ENCODE measurements at places on chromosomes 7 and 10.

- DNase-seq = no peak
These were observed 507.2 kb upstream of the IGFBP3 start for GRCh38 chr7:46428295-46428694.

DNA sequence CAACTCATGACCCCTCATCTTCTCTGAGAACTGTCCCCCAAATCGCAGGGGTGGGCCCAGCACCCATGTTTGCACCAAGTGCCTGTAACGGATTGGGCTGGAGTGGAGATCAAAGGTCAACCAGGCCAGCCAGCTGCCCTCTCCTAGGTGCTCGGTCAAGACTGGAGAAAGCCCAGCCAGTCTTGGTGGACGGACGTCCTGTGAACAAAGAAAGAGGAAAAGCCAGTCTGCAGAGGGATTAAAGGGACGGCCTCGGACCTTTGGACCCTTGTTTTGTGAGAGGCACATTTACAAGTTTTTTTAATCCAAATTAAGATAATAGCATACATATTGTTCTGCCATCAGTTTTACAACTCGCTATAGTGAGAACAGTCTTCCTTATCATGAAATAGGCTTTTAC is 31.7 kb upstream of the GALNTL5 start:
- no peak for DNase-seq

DNA sequence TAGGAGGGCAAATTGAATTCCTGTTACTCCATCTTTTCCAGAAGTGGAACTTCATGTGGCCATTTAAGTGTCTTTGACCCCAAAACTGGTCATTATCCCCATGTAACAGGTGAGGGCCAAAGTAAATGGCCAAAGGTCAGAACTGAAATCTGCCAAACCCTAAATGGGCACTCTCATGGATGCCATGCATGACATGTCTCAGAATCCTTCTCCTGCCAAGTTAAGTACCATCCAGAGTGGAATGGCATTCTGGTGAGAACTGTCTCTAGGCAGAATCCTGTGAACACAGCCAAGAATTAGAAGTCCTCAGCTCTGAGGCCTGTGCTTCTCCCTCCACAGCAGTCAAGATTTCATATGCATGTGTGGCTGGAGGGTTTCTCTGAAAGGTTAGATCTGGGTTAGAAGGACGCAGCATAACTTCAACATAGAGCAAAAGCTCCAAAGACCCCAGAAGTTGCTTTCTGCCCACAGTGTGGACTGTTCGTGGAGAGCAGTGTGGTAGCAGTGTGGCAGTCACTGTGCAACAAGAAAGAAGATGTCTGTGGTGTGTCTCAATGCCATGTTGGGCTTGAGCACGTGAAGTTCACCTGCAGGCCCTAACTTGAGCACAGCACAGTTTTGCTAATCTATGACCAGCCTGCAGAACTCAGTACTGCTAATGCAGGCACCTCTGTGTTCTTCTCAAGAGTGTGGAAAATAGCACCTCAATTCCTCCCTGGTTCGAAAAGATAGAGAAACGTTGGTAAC is 121.3 kb downstream of the ADCY1 start:
- no peak for DNase-seq

- DNase-seq = no peak
These were observed 198.3 kb downstream of the GRID1 start for GRCh38 chr10:86168256-86168655.

DNA sequence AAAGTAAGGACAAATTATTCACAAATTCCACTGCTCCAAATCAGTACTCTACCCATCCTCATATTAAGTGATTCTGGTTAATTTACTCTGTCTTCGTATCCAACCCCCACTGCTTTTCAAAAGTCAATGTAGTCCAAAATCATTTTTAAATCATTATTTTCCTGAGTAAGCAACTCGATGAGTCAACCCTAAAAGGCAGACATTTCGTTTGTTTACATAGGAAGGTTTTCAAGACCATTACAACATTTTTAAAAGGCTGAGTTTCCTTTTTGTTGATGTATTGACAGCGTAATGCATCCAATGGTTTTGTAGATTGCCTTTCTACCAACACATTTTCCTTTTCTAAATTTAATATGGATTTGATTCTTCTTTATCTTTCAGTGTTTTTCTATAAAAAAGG is 523.0 kb upstream of the ANKRD30A start:
- DNase-seq = no peak

DNA sequence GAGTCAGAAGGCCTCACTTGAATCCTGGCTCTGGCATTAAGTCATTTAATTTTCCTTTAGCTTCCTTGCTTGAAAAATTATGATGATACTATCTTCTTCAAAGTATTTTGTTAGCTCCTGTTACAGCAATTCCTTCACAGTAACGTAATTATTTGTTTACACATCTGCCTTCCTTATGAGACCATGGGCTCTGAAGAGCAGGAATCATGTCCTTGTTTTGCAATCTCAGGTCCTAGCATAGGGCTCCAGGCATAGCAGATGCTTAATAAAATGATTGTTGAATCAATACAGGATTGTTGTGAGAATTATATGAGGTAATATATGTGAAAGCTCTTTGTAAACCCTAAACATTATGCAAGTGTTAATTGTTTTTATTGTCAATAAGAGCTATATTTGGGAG is 25.5 kb downstream of the KLHDC10 start:
- DNase-seq = no peak

DNA sequence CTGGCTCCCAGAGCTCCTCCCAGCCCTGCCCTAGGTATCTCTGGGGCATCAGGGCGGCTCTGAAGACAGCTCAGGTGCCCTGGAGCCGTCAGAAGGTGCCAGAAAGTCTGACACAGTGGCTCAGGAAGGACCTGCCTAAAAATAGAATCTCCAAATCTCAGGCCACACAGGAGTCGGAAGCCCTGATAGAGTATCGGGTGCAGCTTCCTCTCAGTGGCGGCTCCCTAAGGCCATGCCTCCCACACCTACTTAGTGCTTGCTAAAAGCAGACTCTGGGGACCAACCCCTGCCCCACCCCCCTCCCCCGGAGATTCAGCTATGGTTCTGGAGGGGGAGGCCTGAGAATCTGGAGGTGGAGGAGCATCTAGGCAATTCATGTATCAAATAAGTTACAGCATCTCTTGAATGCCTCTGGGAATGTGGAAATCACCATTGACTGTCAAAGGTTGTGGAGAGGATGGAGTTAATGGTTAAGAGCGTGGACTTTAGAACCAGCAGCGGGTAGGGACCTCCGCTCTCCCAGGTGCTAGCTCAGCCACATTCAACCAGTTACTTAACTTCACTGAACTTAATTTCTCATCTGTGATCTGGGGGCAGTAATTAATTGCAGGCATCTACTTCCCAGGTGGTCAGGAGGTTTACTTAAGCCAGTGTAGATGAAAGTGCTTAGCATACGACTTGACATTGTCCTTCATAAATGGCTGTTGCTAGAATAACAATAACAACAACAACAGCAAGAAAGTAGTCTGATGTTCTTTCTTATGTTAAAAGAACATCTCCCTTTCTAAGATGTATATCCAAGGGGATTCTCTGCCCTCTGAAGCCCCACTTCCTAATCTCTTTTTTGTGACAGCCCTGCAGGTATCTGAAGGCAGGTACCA is 38.6 kb upstream of the MXI1 start:
- no peak for DNase-seq

GRCh38 chr10:128859738-128860386 is 607.2 kb upstream of the MGMT start:
- DNase-seq = peak; percentile 9

- DNase-seq = no peak
These were observed 5.5 kb downstream of the RSU1 start for GRCh38 chr10:16811765-16812164.

DNA sequence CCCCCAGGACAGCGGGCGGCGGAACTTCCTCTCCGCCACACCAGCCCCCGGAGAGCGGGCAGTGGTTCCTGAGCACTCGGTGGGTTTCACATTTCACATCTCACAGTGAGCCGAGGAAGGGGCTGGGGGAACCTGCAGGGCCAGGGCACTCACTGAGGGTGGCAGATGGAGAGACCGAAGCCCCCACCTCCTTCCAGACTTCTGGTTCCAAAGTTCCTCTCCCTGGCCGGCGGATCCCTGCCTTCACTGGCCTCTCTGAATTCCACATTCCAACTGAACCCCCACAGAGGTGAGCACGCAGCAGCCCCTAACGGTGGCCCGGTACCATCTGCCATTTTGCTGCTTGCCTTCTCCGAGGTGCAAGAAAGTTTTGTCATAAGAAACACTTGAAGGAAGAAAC is 461.0 kb downstream of the PTPRN2 start:
- no peak for DNase-seq

DNA sequence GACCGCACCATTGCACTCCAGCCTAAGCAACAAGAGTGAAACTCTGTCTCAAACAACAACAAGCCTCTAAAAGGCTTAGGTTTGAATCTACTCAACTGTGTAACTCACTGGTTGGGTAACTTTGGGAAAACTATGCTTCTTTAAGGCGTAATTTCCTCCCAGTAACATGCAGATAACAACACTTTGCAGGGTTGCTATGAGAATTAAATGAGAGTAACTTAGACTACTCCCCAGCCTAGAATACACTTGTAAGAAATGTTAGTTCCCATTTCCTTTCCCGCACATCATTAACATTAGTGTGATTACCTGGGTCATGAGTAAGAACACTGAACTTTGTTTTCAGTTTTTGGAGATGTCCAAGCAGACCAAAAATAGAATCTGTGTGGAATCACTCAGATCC is 5.4 kb upstream of the MYPN start:
- DNase-seq = no peak

GRCh38 chr10:79393221-79393923 is 46.1 kb downstream of the PPIF start:
- DNase-seq = no peak

DNA sequence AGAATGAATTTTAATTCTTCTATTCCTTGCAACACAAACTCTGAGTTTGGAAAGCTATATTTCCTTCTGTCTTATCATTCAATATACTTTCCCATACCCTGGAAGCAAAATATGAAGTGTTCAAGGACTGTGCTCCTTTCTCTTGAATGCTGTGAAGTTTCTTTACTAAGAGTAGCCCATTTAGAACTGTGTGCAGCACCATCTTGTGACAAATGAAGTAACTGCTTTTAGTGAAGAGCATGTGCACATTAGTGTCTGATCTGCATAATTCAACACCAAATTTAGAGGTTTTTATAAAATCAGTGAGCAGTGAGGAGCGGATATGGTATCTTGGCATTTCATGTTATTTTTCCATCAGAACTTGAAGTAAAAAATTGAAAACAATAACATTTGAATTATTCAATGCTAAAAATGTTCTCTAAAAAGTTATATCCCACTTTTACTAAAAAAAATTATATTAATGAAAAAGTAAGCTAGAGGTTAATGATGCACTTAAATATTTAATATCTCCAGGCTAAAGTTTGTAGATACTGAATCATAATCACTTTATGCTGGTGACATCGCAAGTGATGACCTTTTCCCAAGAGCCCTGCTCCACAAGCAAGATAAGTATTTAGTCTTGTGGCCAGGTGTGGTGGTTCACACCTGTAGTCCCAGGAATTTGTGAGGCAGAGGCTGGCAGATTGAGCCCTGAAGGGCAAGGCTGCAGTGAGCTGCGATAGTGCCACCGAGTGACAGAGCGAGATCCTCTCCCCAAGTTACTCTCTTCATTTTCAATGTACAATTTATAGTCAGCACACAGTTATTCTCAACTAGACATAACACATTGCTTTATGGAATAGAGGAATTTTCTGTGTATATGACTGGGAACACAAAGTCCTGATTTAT is 108.8 kb upstream of the PCLO start:
- no peak for DNase-seq

DNA sequence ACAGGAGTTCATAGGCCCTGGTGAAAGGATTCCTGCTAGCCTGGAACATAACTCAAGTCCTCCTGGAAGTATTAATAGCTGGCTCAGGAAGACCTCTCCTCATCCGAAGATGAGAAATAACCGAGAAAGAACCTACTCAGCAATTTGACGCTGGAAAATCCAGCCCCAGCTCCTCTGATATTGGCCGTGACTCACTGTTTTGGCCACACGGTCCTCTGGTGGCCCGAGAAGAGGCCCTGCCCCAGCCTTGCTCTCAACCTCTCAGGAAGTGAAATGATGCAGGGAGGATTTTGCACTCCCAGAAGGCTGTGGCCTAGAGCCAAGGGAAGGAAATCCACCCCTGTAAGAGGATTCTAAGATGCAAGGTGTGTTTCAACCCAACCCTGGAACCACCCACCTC is 121.6 kb downstream of the MTPAP start:
- DNase-seq = no peak

DNA sequence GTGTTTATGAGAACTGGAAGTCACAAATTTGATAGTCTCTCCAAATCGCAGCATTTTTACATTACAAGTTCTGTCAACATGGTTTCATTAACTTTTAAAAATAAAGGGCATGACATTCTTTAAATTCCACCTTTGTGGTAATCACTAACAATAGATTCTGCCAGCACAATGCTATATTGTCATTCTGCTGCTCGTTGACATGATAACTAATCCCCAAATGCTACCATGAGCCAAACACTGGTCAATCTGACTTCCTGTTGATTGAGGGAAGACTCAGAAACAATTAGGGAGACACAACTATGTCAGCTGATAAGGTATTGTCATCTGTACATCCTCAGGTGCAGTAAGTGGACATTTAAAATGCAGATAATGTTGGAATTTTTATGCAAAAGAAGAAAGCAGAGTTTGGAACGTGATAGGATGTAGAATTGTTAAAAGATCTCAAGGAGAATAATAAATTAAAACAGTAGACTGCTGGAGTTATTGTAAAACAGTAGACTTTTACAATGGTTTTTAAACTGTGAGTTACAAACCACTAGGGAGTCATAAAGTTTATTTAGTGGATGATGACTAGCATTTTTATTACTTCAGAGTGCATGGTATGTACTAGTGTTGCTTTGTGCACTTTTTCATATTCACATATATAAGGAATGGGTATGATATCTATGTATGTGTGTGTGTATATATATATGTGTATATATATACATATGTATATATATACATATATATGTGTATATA is 126.4 kb upstream of the DKK1 start:
- no peak for DNase-seq

DNA sequence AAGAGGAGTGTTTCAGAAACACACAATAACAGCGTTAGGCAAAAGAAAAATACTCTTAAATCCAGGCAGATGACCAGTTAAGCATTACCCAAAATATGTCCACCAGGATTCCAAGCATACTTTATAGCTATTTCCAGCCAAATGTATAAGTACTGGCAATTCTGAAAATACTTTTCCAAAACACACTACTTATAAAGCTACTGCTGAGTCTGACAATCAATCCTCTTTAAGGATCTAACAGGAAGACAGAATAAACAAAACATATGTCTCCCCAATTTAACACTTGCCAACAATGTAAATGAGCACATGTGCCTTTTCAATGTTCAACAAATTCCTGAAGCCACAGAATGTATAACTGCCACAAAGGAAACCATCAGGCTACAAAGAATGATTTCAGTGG is 370.9 kb downstream of the SORCS1 start:
- no peak for DNase-seq

Data from CD4-positive, alpha-beta T cell treated with Interleukin-21 for 1 hour (primary cell).